ENCODE measurements at places on chromosomes 11 and 22.

DNA sequence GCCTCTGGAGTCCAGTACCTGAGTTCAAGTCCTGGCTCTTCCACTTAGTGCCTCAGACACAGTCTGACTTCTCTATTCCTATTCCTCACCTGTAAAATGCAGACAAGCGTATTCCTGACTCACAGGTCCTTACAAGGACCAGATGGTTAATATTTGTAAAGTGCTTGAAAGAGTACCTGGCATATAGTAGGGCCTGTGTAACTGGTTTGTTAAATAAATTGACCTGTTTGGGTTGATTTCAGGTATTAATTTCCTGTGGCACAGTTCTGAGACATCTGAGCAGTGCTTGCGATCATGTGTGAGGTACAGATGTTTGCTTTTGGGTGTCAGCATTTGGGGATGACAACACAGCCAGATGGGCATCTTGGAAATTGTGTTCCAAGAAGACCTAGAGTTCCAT is 127.5 kb downstream of the APIP start:
- DNase-seq, result no peak

DNA sequence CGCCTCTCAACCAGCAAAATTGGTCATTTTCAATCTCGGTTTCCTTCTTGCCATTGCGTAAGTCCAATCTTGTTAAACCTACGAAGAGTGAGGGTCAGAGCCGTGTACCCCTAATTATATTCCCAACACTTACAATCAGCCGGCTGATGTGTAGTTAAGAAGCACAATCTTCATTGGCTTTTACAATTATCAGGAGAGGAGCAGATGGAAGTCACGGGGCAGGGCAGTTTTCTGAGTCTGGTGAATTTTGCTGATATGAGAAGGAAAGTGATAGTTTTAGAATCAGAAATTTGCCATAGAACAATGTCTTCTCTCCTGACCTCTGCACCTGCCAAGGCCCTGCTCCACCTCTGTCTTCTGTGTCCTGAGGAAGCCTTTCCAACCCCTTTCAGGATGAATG is 35.0 kb upstream of the ATXN10 start:
- no peak for DNase-seq

GRCh38 chr11:11513422-11513821 is 108.4 kb downstream of the GALNT18 start:
- no peak for DNase-seq

DNA sequence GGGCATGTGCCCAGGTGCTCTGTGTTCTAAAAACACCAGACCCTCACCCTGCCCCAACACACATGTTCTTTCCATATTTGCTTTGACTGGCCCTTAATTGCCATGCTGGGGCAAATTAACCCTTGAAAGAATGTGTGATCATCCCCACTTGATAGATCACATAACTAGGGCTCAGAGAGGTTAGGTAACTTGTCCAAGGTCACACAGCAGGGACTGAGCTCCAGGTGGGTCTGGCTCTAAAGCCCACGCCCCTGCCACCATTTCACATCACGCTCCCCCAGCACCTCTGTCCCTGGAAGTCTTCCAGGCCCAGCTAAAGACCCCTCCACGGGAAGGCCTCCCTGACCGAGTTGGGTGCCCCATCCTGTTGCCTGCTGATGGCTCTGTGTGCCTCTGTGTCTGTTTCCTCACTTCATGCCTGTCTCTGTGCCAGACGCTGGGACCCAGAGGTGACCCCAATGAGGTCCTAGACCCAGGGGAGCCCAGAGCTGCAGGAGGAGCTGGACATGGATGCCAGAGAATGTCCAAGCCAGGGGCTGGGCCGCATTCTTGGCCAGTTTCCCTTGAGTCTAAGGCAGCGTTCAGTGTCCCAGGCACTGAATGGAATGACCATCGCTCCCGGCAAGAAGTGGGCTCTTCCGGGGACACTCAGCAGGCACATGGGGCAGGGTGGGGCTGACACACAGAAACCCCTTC is 79.7 kb downstream of the MYO7A start:
- DNase-seq, result no peak

GRCh38 chr11:85939099-85940015 is 84.2 kb downstream of the CCDC83 start:
- DNase-seq, result no peak
